ENCODE measurements at places on chromosomes 11 and 22. TPM values are rescaled to one million over a fixed set of nuclear protein-coding genes. Genes with fewer than 3 reads are reported as not detected.

Gene NRIP3
- total RNA-seq = 0.97 TPM

Gene P4HA3
- 6.1 TPM for total RNA-seq

Gene ART5
- total RNA-seq = 0.38 TPM

Gene PRODH
- 11.2 TPM for total RNA-seq

Gene DLG2
- 1.2 TPM for total RNA-seq

Gene NECTIN1
- 7.2 TPM for total RNA-seq

Gene PMM1
- total RNA-seq = 49.8 TPM

Gene IGLL5
- total RNA-seq = not detected

Gene LMF2
- total RNA-seq = 108 TPM

Gene CD248
- total RNA-seq = 68.7 TPM

Gene ROM1
- 4.4 TPM for total RNA-seq

Gene CASP1
- 1.1 TPM for total RNA-seq

Gene PHLDA2
- total RNA-seq = 96.1 TPM

Gene FOSL1
- 37.2 TPM for total RNA-seq

Gene OLFML1
- total RNA-seq = 59.7 TPM

Gene SERGEF
- 27.1 TPM for total RNA-seq

Gene HSD17B12
- total RNA-seq = 81.6 TPM

Gene PRRG4
- total RNA-seq = not detected

Gene PATE2
- total RNA-seq = not detected

Gene HOATZ
- not detected for total RNA-seq

Gene MS4A3
- total RNA-seq = not detected

Measured in osteocyte (in vitro differentiated cells).